Endothelial cell (in vitro differentiated cells): ENCODE measurements at places on chromosomes 11 and 22.

GRCh38 chr11:64802370-64803157 lies 450 bp downstream of the MAP4K2 start:
- DNase-seq: no peak

DNA sequence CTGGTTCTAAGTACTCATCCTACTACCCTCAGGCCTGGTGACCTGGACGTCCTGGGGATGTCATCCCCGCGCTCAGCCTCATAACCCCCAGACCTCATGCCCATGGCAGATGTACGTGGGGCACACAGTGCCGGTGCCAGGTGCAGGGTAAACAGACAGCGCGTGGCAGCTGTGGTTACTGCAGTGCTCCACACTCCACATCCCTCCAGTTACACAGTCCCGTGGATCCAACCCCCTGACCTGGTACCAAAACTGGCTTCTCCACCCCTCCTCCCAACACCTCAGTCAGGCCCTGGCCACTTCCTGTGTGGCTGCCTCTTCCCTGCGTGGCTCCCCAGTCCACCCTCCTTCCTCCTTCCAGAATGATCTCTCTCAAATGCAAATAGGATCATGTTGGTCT lies 95.2 kb downstream of the DSCAML1 start:
- DNase-seq: no peak

GRCh38 chr11:1000357-1001278 lies 35.9 kb downstream of the MUC6 start:
- DNase-seq: no peak

- no peak for DNase-seq
Observed at GRCh38 chr11:1060852-1061616, 13.6 kb upstream of the MUC2 start.

DNA sequence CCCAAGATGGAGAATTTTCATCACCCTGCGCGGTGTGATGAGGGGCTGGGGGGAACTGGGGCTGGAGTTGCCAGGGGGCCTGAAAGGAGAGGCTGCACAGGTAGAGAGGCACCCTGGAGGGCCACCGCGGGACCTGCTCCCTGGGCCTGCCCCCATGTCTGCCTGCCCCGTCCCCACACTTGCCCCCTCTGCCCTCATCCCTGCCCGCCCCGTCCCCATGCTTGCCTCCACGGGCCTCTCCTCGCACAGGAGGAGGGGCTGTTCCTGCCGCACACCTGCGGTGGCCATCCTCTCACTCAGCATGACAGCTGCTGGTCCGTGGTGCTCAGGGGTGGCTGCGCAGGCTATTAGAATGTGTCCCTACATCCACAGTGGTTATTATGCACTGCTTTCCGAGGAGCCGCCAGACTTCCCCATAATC lies 43.5 kb downstream of the LINC01488 start:
- no peak for DNase-seq

DNA sequence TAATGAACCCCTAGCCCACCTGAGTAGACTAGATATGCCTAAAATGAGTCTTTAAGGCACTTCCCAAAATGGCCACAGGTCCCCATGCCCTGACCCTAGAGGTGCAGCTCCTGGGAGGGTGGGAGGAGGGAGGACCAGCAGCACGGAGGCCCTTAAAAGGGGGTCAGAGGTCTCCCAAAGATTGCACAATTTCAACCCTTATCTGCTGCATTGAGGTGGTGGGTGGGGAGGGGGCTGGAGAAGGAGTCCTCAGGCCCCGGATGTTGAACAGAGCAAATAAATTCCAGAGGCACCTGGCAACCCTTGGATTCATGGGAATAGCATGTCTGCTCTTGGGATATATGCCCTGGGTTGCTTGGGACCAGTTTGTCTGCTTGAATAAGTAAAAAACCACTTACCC lies 57.6 kb downstream of the NAV2 start:
- DNase-seq: no peak

DNA sequence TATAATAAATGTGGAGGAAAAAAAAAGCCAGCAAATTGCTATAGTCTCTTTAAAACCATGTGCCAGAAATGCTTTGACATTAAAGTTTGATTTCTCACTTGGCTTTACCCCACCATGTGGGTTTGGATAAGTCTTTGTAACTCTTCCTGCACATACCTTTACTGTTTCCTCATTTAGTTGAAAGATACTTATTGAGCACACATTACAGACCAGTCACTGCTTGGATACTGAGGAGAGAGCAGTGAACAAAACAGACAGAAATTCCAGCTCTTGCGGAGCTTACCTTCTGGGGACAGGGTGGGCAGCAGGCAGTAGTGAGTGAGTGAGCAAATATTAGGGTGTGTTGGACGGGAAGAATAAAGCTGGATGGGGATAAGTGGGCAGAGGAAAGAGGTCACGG lies 13.7 kb downstream of the PACS1 start:
- DNase-seq: no peak

DNA sequence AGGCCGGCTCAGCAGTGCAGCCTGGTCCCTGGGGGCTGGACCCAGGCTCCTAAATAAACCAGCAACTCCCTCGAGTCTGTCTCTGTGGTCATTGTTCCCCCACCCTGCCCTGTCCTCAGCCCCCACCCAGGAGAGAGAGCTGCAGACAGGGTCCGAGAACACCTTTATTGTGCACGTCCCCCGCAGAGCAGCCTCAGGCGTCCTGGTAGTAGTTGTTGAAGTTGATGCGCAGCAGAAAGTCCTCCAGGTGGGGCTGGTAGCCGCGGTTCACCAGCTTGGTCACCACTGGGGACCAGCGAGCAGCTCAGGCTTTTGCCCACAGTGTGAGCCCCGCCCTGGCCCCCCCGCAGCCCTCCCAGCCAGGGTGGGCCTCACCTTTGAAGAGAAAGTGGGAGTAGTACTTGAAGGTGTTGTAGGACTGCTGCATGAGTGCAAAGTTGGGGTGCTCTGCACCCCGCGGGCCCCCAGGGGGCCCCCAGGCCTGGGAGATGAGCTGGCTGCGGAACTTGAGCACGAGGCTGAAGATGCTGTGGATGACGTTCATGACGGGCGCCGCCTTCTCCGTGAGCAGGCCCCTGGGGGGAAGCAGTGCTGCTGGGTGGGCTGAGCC lies 16.8 kb downstream of the SELENOO start:
- DNase-seq: no peak

DNA sequence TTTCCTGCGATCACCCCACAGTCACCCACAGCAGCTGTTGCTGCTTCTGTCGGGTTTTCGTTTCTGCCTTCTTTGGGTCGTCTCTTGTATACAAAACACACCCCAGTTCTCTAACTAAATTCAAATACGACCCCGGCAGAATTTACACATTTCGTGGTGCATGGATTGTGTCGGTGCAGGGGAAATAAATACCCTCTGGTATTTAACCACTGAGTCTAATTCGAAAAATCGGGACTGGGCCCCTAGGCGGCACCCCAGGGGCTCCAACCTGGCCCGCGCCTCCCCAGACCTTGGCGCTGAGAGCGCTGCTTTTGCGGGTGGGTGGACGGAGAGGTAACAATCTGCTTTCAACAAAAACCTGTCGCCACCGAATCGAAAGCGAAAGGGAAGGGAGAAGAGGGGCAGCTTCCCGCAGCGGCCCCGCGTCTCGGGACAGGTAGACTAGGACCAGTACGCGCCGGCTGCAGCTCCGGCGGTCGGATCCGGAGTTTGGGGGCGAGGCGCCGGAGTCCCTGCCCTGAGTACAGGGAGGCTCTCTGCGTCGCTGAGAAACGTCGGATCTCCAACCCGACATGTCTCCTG lies 4.4 kb downstream of the ALX4 start:
- no peak for DNase-seq

- DNase-seq: no peak
Observed at GRCh38 chr11:117898059-117898458, 21.6 kb upstream of the FXYD6 start.
